ENCODE measurements at places on chromosomes 11 and 22. TPM values are rescaled to one million over a fixed set of nuclear protein-coding genes. Genes with fewer than 3 reads are reported as not detected.

The KIAA0930 gene
- total RNA-seq: 31.9 TPM

GRCh38 chr22:38431266-38432010 is 23.6 kb downstream of the KCNJ4 start:
- H3K27ac ChIP-seq: no peak overlapping the region
- DNase-seq: no peak
- H3K4me1 ChIP-seq: no peaks in the 10 kb centered on the region
- H3K36me3 ChIP-seq: no peaks in the 10 kb centered on the region
- no peaks in the 10 kb centered on the region for H3K27me3 ChIP-seq
- no peak overlapping the region for H3K4me3 ChIP-seq

- no peak for DNase-seq
- H3K36me3 ChIP-seq: no peaks in the 10 kb centered on the region
- H3K4me3 ChIP-seq: no peak overlapping the region
- H3K4me1 ChIP-seq: peaks cover 13% of the 10 kb centered on the region
These were observed 831 bp downstream of the CHST1 start for GRCh38 chr11:45664376-45665205.

DNA sequence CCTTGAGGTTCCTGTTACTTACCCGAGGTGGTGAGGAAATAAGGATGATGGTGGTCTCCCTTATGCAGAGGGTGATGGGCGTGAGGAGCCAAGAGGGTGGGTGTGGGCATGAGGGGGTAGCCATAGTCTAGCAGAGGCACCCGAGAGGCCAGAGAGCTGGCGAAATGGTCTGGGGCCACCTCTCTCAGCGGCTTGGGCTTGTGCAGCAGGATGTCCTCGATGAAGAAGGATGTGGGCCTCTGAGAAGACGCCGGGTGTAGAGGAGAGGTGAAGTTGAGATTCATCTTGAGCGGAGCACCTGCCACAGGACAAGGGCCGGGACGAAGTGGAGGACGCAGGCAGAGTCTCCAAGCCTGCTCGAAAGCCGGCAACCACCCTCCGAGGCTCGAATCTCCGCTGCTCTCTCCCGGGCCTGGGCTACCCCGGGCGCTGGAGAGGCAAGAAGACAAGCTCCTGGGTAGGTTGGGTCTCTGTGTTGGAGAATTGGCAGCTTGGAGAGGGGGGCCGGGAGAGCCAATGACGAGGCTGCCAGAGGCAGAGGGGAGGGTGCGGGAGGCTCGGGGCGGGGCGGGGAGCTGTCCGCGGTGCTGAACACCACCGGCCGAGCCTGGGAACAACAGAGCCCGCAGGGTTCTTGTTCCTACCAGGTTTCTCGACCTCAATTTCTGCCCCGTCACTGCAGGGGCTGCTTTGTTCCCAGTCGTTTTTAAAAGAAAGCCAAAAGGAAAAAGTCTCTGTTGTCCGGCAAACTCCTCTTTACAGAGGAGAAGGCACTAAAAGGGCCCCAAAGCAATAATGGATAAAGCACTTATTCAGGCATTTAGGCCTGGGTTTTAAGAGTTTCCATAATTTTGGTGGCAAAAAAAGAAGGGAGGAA is at the start of gene BSX:
Gene BSX, minus strand, starts transcription at position 447 of the 877 bp plus-strand sequence. Its CDS starts 163 bp downstream, at position 284.
- peaks cover 36% of the 10 kb centered on the region for H3K4me1 ChIP-seq
- no peaks in the 10 kb centered on the region for H3K36me3 ChIP-seq
- no peak within 1 kb of the TSS for H3K4me3 ChIP-seq
- peak; percentile 70 for DNase-seq
- no peak within 1 kb of the TSS for H3K27ac ChIP-seq
- H3K27me3 ChIP-seq: peaks cover 84% of the 10 kb centered on the region

- peaks cover 11% of the 10 kb centered on the region for H3K27me3 ChIP-seq
- H3K27ac ChIP-seq: no peak overlapping the region
- no peaks in the 10 kb centered on the region for H3K36me3 ChIP-seq
These were observed 33.0 kb upstream of the DBX1 start for GRCh38 chr11:20193307-20193706.

- H3K4me1 ChIP-seq: no peaks in the 10 kb centered on the region
- no peaks in the 10 kb centered on the region for H3K27me3 ChIP-seq
- no peak overlapping the region for H3K4me3 ChIP-seq
- no peak for DNase-seq
These were observed 900.7 kb downstream of the JRKL start for GRCh38 chr11:97290464-97291041.

DNA sequence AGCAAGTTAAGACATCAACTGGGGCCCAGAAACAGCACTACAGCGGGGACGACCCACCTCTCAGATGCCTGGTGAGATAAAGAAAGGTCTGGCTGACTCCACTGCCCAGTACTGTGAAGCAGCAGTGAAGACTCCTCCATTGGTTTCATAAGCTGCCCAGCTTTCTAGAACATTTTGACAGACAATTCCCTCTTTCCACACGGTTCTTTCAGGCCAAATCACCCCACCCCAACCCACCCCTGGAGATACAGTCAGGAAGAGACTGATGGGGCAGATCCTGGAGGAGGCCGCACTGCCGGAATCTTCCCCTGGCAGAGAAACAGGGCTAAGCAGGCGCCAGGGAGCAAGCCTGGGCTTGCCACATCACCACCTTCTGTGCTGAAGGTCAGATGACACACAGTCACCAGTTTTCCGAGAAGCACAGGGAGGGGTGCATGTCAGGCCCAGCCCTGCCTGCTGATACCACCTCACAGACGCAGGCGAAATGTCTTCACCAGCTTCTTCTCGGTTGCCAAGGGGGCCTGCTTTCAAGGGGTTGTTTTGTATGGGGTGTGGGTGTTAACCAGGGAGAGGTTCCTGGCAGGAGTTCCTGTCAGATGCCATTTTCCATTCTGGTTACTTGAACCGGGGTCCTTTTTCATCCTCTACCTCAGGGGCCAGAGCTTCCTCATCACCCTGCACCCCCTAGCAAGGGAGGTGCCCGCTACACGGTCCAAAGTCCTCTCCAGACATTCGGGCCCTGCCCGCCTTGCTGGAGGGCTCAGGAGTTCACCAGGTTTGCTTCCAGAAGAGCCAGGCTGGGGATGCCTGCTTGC is 1.4 kb upstream of the NEAT1 start:
- peaks cover 58% of the 10 kb centered on the region for H3K36me3 ChIP-seq
- H3K27me3 ChIP-seq: peaks cover 22% of the 10 kb centered on the region
- peak; percentile 95 for DNase-seq
- H3K4me3 ChIP-seq: peak overlapping the region; percentile 97
- H3K27ac ChIP-seq: peak overlapping the region; percentile 100
- peaks cover 48% of the 10 kb centered on the region for H3K4me1 ChIP-seq

DNA sequence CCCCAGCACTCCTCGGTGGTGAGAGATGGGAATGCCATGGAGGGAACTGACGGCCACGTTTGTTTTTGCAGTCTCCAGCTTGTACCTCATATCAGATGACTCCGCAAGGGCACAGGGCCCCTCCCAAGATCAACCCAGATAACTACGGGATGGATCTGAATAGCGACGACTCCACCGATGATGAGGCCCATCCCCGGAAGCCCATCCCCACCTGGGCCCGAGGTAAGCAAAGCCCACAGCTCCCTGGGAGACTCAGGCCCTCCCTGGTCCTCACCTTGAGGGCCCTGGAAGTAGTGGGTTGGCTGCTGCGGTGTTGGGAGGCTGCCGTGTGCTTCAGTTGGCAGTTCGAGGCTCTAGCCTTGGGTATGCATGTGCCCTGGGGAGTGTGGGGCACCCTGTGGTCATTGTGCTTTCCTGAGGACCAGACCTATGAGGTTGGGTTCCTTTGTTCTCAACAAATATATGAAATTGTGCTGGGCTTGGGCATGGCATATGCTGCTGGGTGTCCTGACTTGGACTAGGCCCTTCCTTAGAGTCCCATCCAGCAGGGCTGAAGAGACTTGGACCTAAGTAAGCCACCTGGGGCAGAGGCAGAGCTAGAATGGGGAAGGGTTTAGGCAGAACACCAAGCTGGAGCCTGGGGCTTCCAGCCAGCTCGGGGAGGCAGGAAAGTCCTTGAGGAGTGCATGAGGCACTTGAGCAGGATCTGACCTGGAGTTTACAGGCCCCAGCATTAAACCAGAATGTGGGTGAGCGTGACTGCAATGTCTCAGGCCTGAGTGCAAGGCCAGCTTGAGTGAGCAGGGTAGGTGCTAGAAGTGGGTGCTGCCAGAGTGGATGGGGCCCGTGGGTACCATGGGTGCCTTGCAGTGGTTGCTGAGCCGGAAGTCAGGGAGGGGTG is 26.4 kb downstream of the INCENP start:
- no peak overlapping the region for H3K4me3 ChIP-seq
- peaks cover 50% of the 10 kb centered on the region for H3K36me3 ChIP-seq
- H3K4me1 ChIP-seq: no peaks in the 10 kb centered on the region
- DNase-seq: peak; percentile 7
- no peak overlapping the region for H3K27ac ChIP-seq

DNA sequence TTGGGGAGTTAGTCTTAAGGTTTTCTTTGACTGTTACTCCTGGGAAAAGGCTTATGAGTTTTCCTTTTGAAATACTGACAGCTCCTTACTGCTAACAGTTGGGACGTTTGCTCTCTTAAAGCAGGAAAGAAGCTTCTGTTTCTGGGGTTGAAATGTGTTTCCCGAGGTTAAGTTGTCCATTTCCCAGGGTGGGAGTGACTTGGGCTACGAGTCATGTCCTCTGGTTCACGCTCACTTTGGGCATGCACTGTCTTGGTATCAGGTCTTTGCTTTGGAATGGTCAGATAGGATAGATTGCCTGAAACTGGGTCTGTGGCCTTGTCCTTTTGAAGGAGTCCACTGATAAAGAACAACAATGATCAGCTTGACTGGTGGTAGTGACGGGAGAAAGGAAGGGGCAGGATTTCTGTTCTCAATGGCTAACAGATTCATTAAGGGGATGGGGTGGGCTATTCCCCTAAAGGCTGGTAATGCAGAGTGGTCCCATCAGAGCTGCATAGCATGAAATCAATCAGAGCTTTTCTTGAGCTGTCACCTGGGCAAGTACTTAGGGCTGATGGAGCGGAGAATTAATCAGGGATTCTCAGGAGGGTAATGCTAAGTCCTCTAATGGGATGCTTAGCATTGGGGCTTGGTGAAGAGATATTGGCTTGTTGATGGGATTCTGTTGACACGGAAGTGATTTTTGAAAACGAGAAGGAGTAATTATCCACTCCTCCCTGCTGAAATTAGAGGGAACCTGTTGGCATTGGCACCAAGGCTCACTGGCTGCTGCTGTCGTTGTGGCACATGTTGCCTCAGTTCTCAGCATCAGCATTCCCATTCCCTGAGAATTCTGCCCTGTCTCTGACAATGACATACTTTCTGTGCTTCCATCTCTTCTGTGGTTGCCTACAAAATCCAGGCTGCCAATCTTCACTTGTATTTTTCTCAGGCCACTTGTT is 81.6 kb downstream of the TEAD1 start:
- H3K36me3 ChIP-seq: no peaks in the 10 kb centered on the region
- H3K27me3 ChIP-seq: peaks cover 1% of the 10 kb centered on the region
- H3K4me1 ChIP-seq: no peaks in the 10 kb centered on the region
- H3K4me3 ChIP-seq: no peak overlapping the region
- DNase-seq: no peak
